CD4-positive, alpha-beta T cell treated with Interleukin-15 for 1 hour (primary cell): ENCODE measurements at places on chromosomes 7 and 10.

GRCh38 chr7:1112625-1113547, 25.0 kb downstream of the GPER1 start:
- no peak for DNase-seq

DNA sequence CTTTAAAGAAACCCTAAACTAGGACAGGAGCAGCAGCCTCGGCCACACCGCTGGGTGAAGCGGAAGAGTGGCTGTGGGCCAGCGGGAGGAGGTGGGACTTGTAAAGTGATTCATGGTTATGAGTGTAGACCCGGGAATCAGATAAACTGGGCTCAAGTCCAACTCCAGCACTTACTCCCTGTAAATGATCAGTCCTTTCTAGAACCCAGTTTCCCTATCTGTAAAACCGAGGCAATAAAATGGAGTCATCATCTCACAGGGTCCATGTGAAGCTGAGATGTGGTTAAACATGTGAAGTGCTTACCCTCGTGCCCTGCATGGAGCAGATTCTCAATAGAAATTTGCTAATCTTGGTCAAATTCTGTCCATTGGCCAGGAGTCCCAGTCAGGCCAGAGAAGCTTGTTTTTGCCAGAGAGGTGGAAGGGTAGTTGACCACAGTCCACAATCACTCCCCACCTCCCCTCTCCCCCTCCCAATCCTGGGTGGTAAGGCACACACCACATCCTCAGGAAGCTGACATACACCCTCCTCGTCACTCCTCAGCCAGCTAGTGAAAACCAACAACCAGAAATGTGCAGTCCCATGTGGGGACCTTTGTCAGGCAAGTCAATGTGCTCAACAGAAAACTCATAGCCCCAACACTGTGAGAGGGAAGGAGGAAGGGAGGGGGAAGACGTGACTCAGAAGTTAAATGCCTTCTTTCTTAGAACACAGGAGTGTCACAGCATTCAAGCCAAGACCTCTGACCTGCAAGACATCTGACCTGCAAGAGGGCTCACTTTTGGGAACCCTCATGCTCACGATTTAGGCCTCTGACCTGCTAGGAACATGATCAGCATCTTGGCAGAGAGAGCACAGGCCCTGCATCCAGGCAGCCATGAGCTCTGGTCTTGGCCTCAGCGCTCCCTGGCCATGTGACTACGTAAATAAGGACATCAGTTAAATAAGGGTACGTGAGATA, 145.1 kb downstream of the PLXNA4 start:
- DNase-seq = peak; percentile 69

- DNase-seq = no peak
Observed at GRCh38 chr10:75136346-75136745, 24.9 kb downstream of the SAMD8 start.

DNA sequence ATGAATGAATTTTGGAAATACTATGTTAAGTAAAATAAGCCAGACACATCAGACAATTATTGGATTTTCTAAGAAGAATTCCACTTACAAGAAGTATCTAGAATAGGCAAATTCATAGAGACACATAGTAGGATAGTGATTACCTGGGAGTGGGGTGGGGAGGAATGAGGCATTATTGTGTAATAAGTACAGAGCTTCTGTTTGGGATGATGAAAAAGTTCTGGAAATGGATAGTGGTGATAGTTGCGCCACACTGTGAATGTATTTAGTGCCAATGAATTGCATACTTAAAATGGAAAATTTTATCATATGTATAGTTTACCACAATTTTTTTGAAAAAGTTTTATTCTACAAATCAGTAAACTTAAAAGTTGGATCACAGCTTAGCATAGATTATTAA, 297.2 kb upstream of the KAT6B start:
- DNase-seq = no peak

- no peak for DNase-seq
Observed at GRCh38 chr7:39816462-39817060, 133.5 kb upstream of the CDK13 start.

GRCh38 chr10:117796130-117796745, 250.5 kb downstream of the RAB11FIP2 start:
- no peak for DNase-seq

- peak; percentile 78 for DNase-seq
Observed at GRCh38 chr10:80498833-80499741, 38.6 kb upstream of the SH2D4B start.

- DNase-seq = no peak
Observed at GRCh38 chr7:140899883-140900282, 24.8 kb downstream of the BRAF start.

DNA sequence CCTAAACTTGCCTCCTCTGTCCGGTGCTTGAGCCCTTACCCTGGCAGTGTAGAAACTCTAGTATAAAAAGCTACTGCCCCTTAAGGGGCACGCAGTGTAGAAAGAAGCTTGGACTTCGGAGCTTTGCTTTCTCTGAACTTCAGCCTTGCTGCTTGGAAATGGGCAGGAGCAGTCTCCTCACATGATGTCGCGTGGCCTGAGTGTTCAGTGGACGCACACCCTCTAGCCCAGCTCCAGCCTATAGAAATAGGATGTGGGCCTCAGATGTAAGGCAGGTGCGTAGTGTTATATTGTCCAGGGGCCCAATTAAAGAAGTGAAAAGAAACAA, 98.2 kb upstream of the PCBD1 start:
- DNase-seq = no peak

DNA sequence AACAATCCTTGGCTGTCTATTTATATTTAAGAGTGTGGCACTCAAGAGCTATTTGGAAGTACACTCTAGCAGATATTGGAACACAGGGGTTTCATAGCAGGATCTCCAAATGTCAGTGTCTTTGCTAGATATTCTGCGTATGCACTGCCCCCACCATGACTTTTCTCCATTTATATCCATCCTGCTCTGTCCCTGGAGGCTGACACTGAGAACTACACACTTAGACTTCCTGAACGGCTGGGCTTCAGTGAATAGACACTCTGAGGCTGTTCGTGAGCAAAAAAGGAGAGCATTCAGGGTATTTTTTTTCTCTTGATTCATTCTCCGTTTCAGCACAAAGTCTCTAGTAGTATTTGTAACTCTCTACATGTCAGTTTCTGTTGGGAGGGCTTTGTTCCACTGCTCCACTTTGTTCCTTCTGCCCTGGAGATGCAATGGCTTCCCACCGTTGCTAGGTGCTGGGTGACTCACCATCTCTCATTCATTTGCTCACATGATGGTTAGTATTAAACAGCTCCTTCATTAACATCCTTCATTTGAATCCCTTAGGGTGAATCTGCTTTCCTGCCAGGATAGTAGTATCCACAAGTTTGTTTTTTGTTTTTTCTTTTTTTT, 155.9 kb upstream of the SLC13A1 start:
- DNase-seq = no peak

DNA sequence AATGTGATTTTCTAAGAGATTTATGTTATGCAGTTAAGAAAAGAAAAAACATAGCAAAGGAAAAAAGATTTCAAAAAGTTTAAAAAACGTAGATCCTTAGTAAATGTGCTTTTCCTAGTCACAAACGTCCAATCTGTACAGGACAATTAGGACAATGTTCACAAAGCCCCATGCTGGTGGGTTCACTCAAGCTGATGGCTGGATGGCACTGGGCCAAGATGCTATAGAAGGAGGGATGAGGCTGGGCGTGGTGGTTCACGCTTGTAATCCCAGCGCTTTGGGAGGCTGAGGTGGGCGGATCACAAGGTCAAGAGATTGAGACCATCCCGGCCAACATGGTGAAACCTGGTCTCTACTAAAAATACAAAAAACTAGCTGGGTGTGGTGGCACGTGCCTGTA, 22.1 kb downstream of the SVIL start:
- DNase-seq = no peak
